ENCODE measurements at places on chromosomes 1 and 21.

- no peak for DNase-seq
Observed at GRCh38 chr1:193437785-193438184, 251.4 kb upstream of the B3GALT2 start.

GRCh38 chr1:116286541-116286971, 86.5 kb upstream of the ATP1A1 start:
- DNase-seq, result no peak

GRCh38 chr1:5690291-5690690, 301.9 kb downstream of the NPHP4 start:
- DNase-seq, result no peak

GRCh38 chr1:227472772-227473171, 90.6 kb upstream of the ZNF678 start:
- no peak for DNase-seq

DNA sequence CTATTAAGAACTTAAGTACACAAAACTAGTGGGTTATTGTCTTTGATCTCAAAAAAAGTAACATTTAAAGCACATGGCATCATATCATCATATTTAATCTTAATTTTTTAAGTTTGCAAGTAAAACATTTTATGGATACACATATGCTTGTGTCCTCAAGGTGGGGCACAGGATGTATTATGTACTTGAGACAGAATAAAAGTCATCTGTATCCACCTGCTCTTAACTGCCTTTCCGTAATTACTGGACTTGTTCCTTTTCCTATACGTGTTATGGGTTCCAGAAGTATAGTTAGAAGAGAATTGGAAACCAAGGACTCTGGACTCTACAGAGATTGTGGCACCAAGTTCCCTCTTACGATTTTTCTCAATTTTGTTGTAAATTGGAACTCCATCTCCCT, 79.4 kb downstream of the FCRL5 start:
- DNase-seq, result no peak

GRCh38 chr1:50780797-50781196, 179.3 kb downstream of the FAF1 start:
- DNase-seq, result no peak

- DNase-seq, result no peak
Observed at GRCh38 chr1:203450479-203451149, 25.0 kb upstream of the PRELP start.

DNA sequence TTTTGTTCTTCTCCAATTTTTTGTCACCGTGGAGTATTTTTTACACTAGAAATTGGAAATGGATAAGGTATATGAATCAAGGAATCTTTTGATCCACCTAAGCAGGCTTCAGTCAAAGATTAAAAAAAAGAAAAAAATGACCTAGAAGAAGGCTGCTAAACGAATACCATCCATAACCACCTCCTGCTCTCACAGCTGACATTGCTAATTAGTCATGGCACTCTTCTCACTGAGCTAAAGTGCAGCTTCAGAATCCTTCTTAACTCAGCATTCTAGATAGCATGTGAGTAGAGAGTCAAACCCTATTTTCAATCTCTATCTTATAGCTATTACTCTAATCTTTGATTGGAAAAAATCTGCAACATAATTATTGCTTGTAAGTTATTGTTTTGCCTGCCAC, 40.2 kb upstream of the ST6GALNAC5 start:
- DNase-seq, result no peak

GRCh38 chr1:6285336-6285735, 24.4 kb upstream of the GPR153 start:
- DNase-seq, result no peak

DNA sequence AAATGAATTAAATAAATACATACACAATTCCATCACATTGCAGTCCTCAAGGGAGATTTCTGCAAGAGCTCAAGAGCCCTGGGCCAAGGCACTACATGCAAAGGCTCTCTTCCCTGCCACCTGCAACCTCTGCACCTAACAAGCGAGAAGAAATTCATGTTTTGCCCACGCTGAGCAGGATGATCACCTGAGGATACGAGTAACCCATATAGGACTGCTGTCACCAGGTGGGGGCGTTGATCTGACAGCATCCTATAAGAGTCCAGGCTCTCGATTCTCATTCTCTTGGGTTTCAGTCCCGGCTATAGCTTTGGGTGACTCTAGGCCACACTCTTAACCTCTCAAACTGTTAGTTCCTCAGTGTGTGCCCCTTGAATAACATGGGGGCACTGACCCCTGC, 18.7 kb upstream of the SPOCD1 start:
- DNase-seq, result no peak

- DNase-seq, result no peak
Observed at GRCh38 chr21:40053007-40053406, 185.8 kb downstream of the PCP4 start.

DNA sequence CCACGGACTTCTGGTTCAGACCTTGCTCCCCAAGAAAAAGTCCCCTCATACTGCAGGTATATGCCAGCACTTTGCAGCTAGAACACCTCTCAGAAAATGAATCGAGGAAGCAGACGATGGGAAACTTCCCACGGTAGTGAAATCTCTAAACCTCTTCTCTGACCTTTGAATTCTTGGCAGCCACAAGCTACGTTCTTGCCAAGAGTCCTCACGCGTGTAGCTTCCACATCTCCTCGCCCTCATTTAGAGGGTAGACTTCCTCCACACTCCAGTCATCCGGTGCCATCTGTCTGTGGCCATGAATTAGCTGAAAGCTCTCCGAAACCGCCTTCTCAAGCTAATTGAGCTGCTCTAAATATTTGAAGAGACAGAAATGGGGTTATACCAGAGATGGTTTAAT, 127.8 kb downstream of the RGS7 start:
- DNase-seq, result no peak

- no peak for DNase-seq
Observed at GRCh38 chr1:33220676-33221384, 35.5 kb upstream of the ZNF362 start.

DNA sequence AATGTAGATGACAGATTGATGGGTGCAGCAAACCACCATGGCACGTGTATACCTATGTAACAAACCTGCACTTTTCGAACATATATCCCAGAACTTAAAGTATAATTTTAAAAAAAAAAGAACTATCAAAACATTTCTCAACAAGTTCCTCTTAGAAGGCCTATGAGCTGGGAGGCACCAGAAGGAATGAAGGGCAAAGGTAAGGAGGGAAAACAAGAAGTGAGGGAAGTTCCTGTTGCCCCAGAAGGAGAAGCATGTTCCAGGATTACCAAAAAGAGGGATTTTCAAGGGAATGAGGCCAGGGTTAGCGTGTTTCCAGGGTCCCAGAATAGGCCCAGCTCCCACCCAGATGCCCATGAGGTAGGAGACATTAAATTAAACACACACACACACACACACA, 361.0 kb downstream of the SETD4 start:
- no peak for DNase-seq

- DNase-seq, result no peak
Observed at GRCh38 chr1:59333626-59334277, 36.9 kb downstream of the FGGY start.

DNA sequence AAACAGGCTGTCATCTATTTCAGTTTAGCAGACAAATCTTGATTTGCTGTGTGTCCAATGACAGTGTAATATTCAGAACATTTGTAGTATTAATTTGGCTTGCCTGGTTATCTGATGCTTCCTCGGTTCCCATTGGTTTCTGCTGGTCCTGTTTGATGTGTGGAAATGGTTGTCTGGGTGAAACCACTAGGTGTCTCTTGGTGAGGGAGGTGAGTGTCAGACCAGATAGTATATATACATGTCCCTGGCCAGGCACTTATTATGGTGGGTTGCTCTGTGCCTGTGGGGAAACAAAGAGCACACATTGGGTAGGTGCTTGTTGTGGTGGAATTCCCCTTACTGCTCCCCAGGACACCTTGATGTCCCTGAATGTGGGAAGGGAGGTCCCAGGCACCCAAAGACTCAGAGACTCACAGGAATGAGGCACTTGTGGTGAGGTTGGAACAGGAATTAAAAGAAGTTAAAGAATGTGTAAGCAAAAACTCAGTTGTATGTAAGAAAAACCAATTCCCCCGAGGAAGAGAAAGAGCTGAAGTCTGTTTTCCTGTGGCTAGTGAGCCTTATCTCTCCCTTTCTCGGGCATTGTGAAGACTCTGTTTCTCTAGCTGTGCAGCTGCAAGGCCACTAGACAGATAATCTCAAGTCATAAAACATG, 1519.1 kb downstream of the BRINP3 start:
- no peak for DNase-seq

GRCh38 chr1:192565946-192566345, 9.6 kb upstream of the RGS1 start:
- no peak for DNase-seq

GRCh38 chr1:52913014-52913413, 8.5 kb downstream of the ECHDC2 start:
- no peak for DNase-seq

DNA sequence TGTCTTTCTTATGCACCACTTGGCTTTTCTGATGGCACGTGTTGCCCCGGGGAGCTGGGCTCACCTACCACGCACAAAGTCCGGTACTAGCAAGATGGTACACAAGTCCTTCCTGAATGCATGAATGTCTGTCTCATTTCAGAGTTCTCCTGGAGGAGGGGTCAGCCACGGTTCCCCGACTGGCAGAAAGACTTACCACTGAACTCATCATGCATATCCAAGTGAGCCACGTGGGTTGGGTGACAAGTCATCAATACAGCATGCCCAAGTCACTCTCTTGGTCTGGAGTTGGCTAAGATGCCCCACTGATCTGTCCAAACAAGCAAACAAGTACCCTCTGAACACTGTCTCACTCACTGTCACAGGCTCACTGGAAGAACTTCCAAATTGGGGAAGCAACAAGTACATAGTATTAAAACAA, 28.6 kb upstream of the MX1 start:
- no peak for DNase-seq

DNA sequence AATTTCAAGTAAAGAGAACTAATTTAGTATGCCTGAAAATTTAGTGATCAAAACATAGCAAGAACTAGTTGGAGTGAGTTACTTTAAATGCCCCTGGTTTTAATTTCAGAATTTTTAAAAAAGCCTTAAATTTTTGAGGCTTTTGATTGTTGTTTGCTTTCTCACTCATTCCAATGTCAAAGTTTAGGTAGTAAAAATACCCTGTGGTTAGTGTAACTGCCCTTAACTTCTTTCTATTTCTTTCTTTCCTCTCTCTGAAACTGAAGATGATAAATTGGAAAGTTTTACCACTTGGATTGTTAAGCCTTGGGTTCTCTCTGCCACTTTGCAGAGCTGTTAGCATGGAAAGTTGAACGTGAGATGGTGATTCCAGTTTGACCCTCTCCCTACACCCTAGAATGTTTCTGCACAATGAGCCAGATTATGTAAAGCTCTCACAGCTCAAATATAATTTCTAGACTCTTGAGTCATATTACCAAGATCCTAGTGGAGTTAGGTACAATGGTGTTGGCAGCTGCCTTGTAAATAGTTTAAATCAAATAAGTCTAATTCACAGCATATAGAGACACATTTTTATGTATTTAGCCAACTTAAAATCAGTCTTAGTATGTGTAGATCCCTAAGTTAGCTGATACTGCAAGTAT, 192.4 kb upstream of the SGIP1 start:
- no peak for DNase-seq

- DNase-seq, result no peak
Observed at GRCh38 chr1:26900815-26901511, 696 bp upstream of the GPATCH3 start.
